NCI-H446 (cell line): ENCODE measurements at places on chromosomes 11 and 22.

DNA sequence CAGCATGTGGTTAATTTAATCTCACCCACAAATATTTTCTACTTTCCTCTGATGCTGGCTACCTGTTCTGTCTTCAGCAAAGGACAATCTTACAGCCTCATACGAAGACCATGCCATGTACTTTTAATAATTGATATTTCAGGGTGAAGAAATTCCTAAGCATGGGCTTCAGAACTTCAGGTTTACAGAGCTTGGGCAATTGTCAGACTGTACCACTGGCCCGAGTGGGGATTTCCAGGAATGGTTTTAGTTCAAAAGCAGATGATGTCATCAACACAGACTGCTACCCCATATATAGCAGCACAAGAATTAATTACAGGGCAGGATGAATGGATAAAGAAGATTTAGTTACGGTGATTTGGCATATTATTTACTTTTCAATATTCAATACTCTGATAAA is 171.8 kb downstream of the ETS1 start:
- DNase-seq: no peak

DNA sequence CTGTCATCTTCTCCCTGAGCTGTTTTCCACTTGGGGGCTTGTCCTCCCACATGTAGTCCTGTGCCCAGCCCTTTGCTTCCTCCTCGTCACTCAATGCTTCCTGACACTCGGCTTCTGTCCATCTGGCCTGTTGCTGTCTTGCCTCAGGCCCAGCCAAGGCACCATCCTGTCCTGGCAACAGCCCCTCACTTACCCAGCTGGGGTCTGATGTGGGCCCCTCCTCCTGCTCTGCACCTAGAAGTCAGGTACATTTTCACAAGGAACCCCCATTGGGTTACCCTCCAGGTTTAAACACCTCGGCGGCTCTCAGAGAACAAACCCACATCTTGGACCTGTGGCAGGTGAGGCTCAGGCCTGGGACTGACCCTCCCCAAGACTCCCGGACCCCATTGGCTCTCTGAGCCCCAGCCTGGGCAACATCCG is 784.8 kb downstream of the TBC1D22A start:
- no peak for DNase-seq

DNA sequence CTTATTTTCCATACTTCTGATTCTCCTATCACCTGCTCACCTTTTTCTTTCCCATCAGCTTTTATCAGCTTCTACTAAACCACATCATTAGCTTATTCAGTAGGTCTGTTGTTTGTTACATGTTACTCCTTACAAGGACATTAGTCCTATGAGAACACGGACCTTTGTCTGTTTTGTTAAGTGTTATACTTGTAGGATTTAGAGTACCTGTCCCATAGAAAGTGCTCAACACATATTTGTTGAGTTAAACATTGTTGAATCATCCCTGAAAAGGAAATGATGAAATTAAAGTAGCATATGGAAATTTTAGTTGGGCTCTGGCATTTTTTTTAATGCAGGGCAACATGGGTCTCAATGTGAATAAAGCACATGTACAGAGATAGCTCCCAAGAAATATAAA is 222.1 kb upstream of the CARD18 start:
- no peak for DNase-seq

GRCh38 chr11:96013461-96014213 is 89.7 kb upstream of the MTMR2 start:
- no peak for DNase-seq

DNA sequence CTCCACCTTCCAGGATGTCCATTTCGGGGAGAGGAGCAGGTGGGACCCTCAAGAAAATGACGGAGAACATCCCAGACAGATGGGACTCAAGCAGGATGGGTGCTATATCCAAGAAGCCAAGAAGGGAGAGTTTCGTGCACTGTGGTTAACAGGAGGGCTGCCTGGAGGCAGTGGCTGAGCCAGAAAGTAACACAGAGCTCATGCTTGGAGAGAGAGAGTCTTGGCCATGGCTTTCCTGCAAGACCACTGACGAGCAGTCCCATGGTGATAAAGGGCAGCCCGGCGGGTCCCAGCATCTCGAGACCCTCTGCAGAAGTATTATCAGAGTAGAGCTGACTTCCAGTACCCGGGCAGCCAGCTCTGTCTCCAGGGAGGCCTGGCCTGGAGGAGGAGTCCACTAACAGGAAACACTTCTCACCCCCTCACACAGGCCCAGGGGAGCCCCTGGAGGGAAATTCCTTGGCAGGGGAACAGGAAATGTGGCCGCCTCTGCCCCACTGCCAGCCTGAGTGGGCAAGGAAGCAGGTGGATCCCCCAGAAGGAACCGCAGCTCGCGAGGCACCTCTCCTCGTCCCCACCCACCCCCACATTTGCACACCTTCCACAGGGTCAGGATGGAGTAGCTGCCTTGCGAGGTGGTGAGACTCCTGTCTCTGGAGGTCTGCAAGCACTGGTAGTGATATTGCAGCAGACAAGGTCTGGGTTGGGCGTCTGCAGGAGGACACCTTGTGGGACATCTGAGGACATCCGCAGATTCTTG is 32.2 kb downstream of the CYTH4 start:
- DNase-seq: no peak

DNA sequence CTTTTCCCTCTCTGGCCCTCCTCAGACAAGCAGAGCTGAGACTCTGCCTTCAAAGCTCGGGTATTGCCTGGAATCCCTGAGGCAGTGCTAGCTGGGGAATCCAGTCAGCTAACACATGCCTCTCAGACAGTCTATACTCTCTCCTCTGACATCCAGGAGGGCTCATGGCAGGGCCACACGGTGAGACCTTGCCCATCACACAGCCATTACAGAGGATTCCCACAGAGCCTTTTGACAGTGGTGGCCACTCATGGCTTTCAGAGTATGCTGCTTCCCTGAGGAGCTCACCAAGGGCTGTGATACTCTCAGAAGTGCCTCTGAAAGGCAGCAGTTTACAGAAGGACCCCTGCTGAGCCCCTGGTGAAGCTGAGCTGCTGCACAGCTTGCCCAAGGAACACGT is 165.3 kb downstream of the RRAS2 start:
- DNase-seq: no peak

DNA sequence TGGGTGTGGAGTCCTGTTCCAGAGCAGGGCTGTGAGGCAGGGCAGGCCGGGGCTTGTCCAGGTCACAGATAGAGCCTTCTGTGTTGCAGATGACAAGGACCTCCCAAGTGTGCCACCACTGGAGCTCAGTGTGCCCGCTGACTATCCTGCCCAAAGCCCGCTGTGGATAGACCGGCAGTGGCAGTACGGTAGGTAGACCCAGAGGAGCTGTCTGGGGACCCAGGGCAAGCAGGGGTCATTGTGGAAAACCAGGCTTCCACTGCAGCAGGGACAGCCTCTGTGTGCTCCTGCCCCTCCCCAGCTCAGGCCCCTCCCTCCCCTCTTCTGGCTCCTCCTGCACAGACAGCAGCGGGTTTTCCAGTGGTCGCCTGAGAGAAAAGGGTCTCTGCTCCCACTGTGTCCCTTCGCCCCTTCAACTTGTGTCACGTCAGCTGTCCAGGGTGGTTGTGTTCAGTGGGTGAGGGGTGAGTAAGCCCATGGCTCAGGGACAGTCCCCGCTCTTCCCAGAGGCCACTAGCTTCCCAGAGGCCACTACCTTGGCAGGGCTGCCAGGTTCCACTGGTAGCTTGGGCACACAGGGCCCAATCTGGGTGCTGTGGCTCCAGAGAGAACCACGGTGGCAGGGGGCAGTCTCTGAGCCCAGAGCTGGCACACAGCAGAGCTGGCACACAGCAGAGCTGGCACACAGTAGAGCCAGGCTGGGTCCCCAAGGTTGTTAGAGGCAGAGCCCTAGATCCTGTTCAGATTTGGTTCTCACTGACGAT is 78.4 kb downstream of the MED15 start:
- DNase-seq: no peak

GRCh38 chr11:64060861-64061444 is 25.2 kb downstream of the FLRT1 start:
- DNase-seq: no peak

DNA sequence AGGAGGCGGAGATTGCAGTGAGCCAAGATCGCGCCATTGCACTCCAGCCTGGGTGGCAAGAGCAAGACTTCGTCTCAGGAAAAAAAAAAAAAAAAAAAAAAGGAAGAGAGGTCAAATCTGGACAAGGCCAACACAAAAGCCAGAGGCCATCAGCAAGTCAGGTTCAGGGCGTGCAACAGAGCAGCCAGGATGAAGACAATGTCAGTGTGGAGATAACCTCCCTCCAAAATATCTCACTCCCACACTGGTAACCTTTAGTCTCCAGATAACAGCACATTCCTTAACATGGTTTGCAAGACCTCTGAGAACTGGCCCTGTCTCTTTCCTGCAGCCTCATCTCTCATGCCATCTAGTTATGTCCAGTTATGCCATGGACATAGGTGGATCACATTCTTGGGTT is 4.7 kb downstream of the CSNK2A3 start:
- DNase-seq: no peak

DNA sequence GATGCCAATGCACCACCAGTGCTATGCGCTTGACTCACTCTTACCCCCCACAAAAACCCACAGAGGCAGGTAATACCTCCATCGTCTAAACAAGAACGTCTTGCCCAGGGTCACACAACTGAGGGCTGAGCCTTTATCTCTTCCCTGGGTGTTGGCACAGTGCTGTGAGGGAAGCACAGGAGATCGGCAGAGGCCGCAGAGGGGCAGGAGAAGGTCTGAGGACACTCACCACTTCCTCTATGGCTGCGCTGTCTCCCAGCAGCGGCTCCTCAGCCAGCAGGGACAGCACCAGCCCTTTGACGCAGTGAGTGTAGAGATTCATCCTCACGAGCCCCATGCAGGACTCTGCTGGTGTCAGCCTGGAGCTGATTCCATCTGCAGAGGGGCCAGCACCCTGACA is 19.9 kb downstream of the HPS4 start:
- no peak for DNase-seq

- DNase-seq: no peak
Measured at GRCh38 chr11:102157219-102157618, 47.0 kb downstream of the YAP1 start.

GRCh38 chr11:33172996-33173395 is 11.7 kb upstream of the CSTF3 start:
- DNase-seq: no peak
